ENCODE measurements at places on chromosomes 6 and 20. TPM values are rescaled to one million over a fixed set of nuclear protein-coding genes. Genes with fewer than 3 reads are reported as not detected.

GRCh38 chr6:49915035-49915434 lies 48.7 kb upstream of the CRISP1 start:
- no peak for DNase-seq

Gene PXDC1
- total RNA-seq, result 30.9 TPM

DNA sequence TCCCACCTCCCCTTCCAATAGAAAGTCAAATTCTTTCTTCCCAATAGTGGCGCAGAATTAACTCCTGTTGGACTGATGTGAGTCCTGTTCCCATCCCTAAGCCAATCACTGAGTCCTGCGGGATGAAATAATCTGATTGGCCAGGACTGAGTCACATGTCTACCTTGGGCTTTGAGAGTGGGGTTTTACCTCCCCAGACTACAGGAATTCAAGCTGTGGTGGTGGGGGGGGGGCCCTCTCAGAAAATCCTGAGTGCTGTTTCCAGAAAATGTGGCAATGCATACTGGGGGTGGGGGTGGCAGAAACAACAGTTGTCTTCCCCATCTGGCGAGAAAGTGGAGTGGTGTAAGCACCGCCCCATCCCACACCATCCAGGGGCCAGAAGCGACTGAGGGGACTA lies 65.7 kb downstream of the CTCFL start:
- no peak for DNase-seq

DNA sequence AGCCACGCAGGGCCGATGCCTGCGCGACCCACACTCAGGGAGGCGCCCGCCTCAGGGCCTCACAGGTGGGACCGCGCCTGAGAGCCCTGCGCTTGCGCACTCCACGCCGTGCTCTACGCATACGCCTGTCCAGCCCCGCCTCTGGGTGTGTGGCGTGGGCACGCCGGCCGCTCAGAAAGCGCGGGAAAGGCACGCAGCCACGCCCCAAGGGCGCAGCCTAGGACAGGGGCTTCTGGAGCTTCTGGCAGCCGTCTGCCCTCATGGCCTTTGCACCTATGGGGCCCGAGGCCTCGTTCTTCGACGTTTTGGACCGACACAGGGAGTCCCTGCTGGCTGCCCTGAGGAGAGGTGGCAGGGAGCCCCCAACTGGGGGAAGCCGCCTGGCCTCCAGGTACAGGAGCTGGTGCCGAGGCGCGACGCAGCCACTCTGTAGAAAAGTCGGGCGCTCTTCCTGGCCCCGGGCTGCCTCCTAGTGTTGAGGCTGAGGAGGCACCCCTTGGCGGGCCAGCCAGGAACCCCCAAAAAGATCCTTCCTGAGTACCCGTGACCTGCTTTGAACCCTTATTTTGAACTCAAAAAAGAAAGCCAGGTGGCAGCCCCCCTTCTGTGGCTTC lies at the start of gene SPO11:
Gene SPO11, plus strand, starts transcription at position 196 of the 614 bp plus-strand sequence. Its CDS starts 65 bp downstream, at position 261.
- peak; percentile 36 for DNase-seq

Gene HLA-DQB1
- total RNA-seq, result 0.78 TPM

DNA sequence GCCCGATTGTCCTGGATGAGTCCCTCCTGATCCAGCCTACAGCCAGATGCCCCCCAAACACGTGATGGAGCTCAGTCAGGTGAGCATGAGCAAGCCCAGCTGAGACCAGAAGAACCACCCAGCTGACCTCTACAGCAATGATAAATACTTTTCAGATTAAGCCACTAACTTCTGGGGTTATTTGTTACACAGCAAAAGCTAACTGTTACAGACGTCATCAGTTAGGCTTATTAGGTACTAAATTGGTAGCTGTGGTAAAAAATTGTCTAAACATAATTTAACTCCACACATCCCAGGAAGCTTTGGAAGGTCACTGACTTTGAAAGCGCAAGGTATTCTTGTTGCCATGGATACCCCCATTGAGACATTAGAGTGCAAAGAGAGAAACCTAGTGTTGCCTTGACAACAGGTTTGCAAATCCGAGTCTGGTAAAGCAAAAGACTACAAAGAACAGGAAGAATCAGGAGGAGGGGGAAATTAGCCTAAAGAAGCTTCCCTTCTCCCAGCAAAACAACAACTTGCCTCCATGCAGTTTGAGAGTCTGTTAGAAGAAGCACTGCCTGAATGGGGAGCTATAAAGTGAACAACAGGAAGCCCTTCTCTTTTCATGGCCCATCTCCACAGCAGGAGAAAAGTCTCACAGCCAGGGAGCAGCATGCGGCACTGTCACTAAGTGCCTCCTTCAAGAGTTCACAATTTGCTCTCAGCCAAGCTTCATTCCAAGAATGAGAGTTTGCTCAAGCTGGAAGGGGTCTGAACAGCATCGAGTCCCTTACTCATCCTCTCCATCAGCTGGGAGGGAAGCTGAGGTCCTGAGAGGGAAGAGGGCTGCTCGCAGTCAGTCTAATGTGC lies 41.7 kb upstream of the ZNF831 start:
- DNase-seq, result no peak

All from body of pancreas (tissue), 4 donors.